Mesothelial cell of epicardium (in vitro differentiated cells): ENCODE measurements at places on chromosomes 13 and 19.

GRCh38 chr19:596263-596655 is 6.6 kb downstream of the HCN2 start:
- no peak for DNase-seq

DNA sequence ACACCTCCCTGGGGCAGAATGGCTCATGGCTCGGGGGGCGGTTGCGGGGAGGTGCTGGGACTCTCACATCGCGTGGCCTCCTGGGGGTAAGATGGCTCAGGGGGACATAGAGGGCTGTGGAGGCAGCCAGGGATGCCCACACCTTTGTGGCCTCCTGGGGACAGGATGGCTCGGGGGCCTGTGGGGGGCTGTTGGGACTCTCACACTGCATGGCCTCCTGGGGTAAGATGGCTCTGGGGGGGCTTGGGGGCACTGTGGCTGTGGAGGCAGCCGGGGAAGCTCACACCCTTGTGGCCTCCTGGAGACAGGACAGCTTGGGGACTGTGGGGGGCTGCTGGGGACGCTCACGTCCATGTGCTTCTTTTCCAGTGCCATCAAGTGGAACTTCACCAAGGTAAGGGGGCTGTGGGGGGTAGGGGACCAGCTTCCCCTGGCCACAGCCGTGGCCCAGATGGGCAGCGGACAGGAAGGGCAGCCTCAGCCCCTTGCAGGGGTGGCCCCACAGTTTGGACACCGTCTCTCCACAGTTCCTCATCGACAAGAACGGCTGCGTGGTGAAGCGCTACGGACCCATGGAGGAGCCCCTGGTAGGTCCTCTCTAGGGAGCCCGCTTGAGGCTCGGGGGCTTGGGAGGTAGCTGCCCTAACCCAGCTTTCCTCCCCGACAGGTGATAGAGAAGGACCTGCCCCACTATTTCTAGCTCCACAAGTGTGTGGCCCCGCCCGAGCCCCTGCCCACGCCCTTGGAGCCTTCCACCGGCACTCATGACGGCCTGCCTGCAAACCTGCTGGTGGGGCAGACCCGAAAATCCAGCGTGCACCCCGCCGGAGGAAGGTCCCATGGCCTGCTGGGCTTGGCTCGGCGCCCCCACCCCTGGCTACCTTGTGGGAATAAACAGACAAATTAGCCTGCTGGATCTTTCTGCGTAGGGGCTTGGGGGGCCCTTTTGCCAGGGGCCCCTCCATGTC is 2.4 kb downstream of the GPX4 start:
- no peak for DNase-seq

GRCh38 chr13:99590519-99591011 is 89.3 kb downstream of the TM9SF2 start:
- DNase-seq: no peak

DNA sequence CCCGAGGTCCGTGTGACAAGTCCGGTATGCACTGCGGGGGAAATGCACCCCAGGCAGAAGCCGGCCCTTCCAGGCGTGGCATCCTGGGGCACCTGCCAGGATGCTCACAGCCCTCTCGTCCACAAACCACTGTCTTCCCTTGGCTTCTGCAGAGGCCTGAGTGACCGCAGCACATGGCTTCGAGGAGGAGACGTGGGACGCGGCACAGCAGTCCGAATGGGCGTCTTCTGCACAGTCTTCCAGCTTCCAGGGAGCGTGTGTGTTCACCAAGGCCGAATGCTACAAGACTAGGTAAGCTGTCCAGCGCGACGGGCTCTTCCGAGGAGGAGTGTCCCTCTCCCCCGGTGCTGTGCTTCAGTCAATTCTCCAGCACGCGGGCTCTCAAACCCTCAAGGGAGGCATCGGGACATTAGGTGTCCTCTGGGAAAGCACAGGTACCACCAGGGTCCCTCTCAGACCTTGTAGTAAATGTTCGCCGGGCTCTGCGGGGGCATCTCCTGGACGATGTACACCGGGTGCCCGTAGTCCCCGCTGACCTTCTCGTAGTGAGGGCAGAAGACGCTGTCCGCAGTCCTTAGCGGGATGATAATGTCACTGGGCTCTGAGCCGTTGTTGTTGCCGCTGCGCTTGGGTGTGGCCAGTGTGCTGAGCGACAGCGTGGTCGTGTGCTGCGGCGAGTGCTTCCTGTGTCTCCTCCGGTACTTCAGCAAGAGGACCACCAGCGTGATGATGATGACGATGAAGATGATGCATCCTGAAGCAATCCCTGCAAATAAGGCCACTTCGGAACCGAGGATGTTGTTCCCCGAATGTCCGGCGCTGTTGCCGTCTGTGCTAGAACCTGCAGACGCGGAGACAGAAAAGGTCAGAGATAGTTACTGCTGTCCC is 42.6 kb downstream of the EFNB2 start:
- no peak for DNase-seq

GRCh38 chr19:10478476-10478875 is 24.7 kb downstream of the KEAP1 start:
- DNase-seq: no peak

DNA sequence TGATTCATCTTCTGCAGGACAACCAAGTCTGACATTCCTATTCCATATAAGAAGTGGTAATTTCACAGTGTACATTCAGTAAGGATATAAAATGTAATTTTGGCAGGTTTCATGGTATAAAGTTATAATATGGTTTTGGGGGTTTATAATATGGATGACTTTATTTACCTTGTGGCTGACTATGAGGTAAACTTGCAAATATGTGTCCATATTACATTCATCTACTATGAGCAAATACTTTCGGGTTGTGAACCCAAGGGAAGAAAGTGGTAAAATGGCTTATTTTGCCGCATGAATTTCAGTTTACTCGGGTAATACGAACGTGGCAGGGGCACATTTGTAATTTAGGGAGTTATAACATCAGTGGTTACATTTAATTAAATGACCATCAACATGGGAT is 86.7 kb upstream of the TNFSF11 start:
- DNase-seq: no peak

- DNase-seq: no peak
These were observed 25.9 kb downstream of the C2CD4C start for GRCh38 chr19:383040-383439.

- DNase-seq: no peak
These were observed 35.0 kb downstream of the B3GLCT start for GRCh38 chr13:31234729-31235128.

DNA sequence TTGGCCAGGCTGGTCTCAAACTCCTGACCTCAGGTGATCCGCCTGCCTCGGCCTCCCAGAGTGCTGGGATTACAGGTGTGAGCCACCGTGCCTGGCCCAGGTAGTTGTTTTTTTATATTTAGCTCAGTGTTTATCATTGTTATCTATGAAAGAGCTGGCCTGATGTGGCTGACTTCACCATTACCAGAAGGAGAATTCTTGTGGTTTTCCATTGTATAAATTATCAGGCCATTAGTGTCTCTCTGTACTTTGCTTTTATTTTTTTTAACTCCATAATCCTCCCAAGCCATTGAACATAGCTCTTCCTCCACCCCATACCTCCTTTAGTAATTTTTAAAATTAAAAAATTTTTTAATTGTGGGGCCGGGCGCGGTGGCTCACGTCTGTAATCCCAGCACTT is 24.2 kb downstream of the CERS4 start:
- no peak for DNase-seq

- no peak for DNase-seq
These were observed 8.9 kb upstream of the CRTC1 start for GRCh38 chr19:18674616-18675015.

DNA sequence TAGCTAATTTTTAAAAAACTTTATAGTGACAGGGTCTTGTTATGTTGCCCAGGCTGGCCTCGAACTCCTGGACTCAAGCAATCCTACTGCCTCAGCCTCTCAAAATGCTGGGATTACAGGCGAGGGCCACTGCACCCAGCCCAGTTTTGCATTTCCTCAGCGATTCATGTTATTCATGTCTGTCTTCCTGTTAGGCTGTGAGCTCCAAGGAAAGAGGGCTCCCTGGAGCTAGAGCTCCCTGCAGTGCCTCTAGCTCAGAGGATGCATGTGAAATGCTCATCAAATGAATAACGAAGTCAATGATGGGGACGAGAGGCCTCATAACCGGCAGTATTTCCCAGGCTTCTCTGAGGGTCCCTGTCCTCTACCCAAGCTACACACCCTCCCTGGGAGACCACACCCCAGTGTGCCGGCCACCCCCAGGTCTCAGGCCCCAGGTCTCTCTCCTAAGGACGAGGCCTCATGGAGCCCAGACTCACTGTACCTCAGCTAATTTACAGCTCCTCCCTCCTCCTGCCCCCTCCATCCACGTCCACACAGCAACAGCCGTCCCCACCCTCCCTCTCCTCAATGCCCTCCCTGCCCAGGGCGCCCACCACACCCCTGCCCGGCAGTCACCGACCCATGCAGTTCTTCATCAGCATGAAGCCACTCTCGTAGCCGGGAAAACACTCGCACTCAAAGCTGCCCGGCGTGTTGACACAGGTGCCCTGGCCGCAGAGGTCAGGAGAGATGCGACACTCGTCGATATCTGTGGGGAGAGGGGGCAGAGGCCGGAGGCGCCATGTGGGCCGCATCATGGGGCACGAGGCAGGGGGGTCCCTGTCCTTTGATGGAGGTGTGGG is 28.5 kb downstream of the FBN3 start:
- DNase-seq: no peak

DNA sequence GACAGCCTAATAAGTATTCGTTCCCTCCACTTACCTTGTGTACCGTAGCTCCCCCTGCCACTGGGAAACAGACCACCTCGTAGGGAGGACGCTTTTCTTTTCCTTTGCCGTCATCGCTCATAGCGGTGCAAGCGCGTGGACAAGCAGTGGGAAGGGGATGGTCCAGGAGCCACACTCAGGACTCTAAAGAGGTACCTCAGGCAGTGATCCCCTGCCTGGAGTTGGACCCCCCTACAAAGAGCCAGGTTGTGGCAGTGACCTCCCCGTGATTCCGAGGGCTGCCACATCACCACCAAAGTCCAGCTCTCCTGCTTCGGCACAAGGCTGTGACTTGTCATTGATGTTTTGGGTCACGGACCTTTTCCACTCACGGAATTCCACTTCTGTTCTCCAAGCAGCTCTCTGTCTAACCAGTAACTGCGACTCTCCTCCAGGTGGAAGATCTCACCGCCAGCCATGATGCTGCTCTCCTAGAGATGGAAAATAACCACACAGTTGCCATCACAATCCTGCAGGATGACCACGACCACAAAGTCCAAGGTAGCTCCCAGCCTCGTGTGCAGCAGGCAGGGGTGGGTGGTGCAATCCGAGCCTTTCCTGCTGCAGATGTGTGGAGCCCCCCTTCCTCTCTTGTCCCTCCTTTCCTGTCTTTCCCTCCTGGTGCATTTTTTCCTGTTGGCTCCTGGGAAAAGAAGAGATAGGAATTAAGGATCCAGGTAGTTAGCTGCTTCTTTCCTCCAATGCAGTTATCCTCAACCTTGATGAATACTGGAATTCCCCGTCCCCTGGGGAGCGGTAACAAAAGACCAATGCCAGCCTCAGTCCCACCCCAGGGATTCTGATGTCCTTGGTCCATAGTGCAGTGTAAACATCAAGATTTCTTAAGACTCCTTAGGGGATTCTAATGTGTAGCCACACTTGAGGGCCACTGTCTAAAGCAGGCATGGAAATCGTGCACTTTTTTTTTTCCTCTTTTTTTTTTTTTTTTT is 107.7 kb downstream of the SLC7A1 start:
- DNase-seq: no peak

- no peak for DNase-seq
These were observed 610.9 kb upstream of the PCDH9 start for GRCh38 chr13:67841071-67841470.

- no peak for DNase-seq
These were observed at the start of gene RUBCNL for GRCh38 chr13:46387064-46387851. TSS of gene RUBCNL (minus strand) at chr13:46387252. CDS start at chr13:46372475, 14,777 bp downstream.

DNA sequence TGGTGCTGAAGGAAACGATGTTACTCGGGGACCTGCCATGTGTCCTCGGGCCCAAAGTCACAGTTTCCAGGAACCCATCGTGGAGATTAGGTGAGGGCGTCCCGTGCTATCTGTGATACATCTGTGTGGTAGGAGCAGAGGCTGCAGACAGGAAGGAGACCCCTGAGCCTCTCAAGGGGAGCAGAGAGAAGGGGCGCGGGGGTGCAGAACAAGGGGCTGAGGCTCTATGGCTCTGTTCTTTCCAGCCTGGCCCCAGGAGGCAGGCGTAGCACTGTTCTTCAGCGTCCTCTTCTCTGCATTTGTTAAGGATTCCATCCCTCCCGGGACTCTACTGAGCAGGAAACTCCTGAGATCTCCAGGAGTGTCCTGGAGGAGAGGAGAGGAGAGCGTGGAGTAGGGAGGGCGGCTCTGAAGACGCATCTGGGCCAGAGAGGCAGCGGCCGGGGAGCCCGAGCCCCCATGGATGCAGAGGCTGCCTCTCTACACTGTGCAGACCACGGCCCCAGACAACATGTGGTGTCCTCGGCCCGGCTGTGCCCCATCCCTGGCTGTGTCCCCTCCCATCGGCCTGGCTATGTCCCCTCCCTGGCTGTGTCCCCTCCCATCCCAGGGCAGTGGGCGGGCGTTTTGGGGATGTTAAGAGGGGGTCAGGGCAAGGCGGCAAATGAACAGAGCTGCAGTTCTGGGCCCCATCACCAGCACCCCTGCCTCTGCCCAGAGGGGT is 118.0 kb downstream of the ATP11A start:
- DNase-seq: no peak

- DNase-seq: no peak
These were observed 698.0 kb downstream of the PCDH9 start for GRCh38 chr13:66532146-66532545.

DNA sequence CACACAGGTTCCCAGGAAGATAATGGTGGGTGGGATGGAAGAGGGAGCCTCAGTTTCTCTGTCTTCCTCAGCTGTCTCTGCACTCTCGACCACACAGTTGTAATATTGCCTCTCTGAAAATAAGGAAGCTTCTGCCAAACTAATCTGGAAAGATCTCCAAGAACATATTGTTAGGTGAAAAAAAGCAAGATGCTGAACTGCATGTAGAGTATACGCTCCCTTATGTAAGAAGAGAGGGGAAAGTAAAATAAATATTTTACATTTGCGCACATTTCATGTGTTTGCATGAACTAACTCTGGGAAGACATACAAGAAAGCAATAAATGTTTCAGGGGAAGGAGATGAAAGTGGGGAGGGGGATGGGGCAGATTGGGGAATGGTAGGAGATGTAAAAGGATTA is 41.9 kb upstream of the CACNA1A start:
- DNase-seq: no peak

GRCh38 chr19:7871437-7872305 is 2.5 kb downstream of the PRR36 start:
- peak; percentile 100 for DNase-seq

- no peak for DNase-seq
These were observed 44.9 kb downstream of the SERTM1 start for GRCh38 chr13:36718686-36719085.

DNA sequence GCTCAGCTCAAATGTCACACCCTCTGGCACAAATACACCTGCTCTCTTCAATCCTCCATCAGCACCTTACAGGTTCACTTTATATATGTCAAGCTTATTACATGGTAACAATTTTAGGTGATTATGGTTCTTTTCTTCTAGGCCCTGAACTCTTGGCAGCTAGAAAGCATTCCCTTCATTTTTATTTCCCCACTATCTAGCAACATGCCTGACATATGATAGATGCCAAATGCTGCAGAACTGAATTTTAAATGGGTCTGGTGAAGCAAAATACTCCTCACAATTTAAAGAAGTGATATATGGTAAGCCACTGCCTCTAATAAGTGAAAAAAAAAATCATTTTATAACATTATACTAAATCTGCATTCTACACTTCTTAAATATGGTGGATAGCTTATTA is 95.2 kb downstream of the USP12 start:
- DNase-seq: no peak
